ENCODE measurements at places on chromosomes 1 and 21.

DNA sequence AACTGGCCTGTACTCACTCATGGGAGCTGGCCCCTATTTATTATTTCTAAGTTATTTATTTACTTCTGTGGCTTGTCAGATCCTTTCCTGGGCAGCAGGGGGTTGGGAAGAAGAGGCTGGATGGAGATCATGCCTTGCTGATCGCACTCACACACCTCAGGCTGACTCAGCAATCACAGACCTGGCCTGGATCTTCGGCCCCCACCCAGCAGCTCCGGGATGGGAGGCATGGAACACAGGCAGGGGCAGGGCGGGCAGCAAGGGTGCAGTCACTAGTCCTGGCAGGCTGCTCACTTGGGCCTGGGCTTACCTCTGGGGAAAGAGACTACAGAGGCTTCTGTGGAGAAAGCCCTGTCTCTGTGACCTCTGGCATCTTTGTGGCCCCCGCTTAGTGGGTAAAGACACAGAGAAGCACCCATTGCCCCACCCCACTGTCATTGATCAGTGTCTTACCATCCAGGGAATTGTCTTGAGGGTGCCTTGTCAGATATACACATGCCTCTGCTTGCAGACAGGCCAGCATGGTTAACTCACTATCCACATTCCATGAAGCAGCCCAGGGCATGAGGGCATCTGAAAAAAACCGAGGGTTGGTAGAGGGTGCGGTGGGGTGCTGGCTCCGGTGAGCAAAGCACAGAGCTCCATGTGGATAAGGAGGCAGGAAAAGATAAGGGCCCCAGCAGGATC, 3.7 kb downstream of the ARTN start:
- no peak for DNase-seq

- no peak for DNase-seq
Measured at GRCh38 chr1:80153762-80154161, 1147.2 kb upstream of the ADGRL4 start.

GRCh38 chr1:93692026-93692425, 10.4 kb upstream of the BCAR3 start:
- DNase-seq: no peak

DNA sequence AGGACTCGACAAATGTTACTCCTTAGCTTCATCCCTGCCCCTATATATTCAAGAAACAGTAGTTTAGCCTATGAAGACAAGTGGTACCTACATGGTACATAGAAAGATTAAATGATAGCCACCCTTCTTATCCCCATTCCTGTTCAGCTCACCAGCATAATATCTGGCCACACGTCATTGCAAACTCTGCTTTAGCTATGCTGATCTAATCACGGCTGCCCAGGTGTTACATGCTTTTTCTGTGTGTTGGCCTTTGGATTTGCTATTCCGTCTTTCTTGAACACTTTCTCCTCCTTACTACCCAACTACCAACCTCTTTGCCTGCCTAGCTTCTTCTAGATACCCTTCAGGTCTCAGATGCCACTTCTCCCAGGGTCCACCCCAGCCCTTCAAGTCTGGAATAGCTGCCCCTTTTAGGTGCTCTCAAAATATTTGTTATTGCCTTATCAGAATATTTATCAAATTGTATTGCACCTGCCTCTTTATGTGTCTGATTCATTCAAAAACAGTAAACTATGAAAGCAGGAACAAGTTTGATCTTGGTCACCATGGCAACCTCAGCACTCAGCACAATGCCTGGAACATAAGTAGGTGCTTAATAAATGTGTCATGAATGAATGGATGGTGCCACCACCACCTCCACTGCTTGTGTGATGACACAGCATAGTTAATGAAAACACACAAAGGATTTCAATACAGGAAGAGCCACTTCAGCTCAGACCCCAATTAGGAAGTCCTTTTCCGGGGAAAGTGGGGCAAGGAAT, 11.4 kb upstream of the DNASE2B start:
- DNase-seq: no peak

- no peak for DNase-seq
Measured at GRCh38 chr1:159985473-159985872, 31.4 kb upstream of the SLAMF9 start.

GRCh38 chr1:223828162-223828848, 17.4 kb downstream of the TP53BP2 start:
- no peak for DNase-seq
